ENCODE measurements at places on chromosomes 7 and 10. TPM values are rescaled to one million over a fixed set of nuclear protein-coding genes. Genes with fewer than 3 reads are reported as not detected.

- DNase-seq = no peak
Observed at GRCh38 chr7:24752073-24752800, 5.0 kb downstream of the GSDME start.

DNA sequence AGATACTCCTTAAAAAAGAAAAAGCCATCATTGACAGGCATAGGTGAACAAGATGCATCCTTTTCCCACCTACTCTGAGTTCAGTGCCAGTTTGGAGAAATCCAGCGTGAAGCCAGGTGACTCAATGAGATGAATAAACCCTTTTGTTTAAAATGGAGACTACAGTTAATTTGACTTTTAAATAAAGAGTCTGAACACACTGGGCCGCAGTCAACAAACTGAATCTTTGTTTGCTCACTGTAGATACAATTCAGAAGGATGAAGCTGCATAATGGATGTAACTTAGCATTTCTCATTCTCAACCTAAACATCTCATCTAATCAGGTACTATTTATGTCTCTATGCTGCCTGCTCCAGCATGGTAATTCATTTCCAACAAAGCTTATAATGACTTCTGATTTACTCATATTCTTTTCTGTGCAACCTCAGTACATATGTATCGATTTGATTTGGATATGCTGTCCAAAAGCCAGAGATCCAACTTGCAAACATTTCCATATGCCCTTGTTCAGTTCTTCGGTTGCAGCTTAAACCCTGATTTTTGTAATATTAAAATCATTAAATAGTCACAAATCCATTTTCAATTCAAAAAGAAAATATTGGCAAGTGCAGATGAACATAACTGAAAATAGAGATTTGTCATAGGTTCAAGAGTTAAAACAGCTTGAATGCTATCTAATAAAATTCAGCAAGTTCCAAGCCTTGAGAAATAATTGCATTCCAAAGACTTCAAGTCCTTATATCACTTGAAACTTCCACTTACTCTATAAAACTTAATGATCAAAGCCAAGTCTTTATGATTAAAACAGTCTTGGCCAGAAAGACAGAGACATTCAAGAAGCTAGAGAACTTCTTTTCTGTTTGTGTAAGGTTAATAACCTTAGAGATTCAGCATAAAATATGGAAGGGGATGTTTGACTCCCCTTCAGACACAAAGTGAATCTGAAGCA is 67.8 kb downstream of the CPVL start:
- DNase-seq = no peak

DNA sequence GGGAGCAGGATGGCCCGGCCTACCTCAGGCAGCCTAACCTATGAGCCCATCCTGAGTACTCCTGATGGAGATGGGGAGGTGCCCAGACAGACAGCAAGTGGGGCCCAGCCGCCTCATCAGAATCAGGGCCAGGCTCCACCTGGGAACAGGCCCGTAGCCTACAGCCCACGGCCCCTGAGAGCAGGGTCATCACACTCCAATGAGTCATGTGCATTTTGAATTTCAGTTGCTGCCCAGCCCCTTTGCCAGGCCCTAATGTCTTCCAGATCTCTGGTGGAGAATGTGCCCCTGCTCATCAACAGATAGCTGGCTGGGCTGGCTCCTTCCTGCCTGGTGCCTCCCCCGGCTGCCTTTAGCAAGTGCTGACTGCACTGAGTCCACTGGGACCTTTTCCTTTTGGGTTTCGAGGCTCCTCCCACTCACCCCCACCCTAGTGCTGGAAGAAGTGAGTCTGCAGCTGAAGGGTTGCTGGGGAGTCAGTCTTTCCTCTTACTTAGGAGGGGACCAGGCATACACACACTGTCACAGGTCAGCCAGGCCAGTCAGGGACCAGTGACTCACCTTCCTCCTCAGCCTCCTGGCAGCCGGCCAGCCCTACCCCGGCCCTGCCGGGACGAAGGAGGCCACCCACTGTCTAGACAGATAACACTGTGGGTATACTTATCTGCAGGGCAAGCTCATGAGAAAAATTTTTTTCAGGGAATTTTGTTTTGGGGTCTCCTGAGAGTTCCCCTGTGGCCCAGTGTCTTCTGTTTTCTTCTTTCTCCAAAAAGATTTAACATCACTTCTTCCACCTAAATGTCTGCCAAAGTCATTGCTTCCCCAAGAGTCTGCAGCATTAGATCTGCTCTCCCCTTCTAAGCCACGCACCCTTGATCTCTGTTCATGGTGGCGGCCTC is 9.1 kb upstream of the ASIC3 start:
- DNase-seq = no peak

The NPC1L1 gene
- 0.19 TPM for total RNA-seq

The GDF2 gene
- total RNA-seq = not detected
